NCI-H774 (cell line): ENCODE measurements at places on chromosomes 5 and 9.
A peak's percentile ranks its signal among the peaks of the same experiment; 100 is the strongest.

- no peak for DNase-seq
Observed at GRCh38 chr5:34682926-34683623, 26.9 kb downstream of the RAI14 start.

- peak; percentile 4 for DNase-seq
Observed at GRCh38 chr5:139677736-139678613, 29.8 kb downstream of the CXXC5 start.

- no peak for DNase-seq
Observed at GRCh38 chr9:134721344-134721743, 79.7 kb downstream of the COL5A1 start.

DNA sequence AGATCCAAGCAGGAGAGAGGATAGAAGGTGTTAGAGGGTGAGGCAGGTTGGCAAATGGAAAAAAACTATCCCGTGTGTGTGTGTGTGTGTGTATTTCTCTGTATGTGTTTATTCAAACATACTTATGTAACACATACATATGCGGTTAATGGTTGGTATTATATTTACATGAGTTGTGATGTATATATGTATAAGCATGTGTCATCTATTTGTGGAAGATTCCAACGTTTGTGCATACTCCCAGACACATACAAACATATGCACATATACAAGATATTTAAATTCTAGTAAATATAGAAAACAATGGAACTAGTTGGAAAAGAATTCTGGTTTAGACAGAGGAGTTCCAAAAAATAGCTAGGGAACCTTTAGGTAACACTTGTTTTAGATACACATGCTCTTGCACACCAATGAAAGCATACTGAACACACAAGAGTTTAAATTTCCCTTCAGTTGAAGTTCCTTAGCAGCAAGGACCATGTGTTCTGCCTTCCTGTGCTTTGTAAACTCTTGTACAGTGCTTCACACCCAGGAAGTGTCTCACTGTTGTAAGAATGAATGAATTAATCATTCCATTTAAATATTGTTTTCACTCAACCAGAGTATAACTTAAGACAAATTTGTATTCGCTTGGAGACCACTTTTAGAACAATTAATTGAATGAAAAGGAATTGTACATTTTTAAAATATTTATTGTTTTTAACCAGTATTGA is 257.8 kb downstream of the FER start:
- no peak for DNase-seq

- no peak for DNase-seq
Observed at GRCh38 chr5:154358516-154359220, 87.1 kb upstream of the SAP30L start.

- DNase-seq: no peak
Observed at GRCh38 chr9:81468084-81468595, 221.2 kb downstream of the TLE1 start.

GRCh38 chr9:13424204-13424603 is 144.7 kb upstream of the MPDZ start:
- no peak for DNase-seq

DNA sequence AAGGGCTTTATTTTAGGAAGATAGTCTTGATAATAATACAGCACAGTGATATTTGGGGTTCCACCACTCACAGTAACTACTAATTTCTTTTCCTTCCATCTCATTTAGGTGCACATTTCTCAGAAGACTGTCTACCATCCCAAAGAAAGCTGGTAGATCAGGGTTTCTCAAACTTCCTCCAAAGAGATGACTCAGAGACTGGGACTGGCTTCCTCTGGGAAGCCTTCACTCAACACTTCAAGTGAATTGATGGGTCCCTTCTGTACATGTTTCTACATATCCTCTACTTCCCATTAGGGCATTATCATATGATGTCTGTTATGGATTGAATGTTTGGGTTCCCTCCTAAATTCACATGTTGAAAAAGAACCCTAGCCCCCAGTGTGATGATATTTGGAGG is 138.5 kb downstream of the SPOCK1 start:
- no peak for DNase-seq

GRCh38 chr9:16147726-16148125 is 594.9 kb downstream of the CCDC171 start:
- no peak for DNase-seq

DNA sequence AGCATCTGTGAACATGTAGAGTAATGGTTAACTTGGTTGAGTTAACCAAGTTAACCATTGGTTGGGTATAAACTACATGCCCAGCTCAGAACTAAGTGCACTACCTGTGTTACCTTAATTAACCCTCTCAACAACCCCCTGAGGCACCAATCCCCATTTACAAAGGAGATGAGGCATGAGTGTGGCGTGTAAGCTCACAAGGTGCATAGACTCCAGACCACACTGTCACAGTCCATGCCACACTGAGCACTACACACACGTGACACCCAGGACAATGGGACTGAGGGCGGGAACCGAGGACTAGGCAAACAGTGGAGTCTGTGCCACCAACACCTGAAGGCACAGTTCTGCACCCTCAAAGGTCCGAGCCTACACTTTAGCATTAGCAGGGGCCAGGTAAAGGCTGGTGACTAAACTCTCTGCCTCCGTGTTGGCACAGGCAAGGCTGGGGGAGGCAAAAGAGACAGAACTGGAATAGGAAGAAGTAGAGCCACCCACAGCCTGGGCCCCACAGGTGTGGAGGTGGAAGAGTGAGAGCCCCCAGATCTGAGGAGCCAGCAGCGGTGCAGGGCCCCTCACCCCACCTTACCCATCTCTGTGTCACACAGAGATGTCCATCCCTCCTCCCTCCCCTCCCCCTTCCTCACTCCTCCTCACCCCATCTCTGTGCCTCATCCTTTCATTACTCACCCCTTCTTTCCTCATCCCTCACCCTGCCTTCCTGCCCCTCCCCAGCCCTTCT is 2.2 kb upstream of the DNAJB5 start:
- peak; percentile 39 for DNase-seq

GRCh38 chr5:35761541-35761940 is 95.2 kb upstream of the IL7R start:
- DNase-seq: no peak

DNA sequence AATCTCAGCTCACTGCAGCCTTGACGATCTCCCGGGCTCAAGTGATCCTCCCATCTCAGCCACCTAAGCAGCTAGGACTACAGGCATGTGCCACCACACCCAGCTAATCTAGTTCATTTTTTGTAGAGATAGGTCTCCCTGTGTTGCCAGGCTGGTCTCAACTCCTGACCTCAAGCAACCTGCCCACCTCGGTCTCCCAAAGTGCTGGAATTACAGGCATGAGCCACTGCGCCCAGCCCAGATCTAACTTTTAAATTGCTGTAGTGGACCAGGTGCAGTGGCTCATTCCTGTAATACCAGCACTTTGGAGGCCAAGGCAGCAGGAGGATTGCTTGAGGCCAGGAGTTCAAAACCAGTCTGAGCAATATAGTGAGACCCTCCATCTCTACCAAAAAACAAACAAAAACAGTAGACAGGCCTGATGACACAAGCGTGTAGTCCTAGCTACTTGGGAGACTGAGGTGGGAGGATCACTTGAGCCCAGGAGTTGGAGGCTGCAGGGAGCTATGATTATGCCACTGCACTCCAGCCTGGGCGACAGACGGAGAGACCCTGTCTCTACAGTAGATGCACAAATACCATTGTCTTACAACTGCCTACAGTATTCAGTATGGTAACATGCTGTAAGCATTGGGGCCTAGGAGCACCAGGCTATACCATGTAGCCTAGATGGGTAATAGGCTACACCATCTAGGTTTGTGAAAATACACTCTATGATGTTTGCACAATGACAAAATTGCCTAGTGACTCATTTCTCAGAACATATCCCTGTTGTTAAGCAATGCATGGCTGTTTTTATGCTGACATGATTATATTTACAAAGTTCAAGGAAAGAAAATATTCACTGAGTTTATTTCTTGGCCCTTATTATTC is 1.5 kb upstream of the SIT1 start:
- peak; percentile 18 for DNase-seq

GRCh38 chr5:38413696-38414095 is 142.8 kb downstream of the LIFR start:
- DNase-seq: no peak

GRCh38 chr5:31811210-31811609 is 172.3 kb downstream of the PDZD2 start:
- DNase-seq: no peak

DNA sequence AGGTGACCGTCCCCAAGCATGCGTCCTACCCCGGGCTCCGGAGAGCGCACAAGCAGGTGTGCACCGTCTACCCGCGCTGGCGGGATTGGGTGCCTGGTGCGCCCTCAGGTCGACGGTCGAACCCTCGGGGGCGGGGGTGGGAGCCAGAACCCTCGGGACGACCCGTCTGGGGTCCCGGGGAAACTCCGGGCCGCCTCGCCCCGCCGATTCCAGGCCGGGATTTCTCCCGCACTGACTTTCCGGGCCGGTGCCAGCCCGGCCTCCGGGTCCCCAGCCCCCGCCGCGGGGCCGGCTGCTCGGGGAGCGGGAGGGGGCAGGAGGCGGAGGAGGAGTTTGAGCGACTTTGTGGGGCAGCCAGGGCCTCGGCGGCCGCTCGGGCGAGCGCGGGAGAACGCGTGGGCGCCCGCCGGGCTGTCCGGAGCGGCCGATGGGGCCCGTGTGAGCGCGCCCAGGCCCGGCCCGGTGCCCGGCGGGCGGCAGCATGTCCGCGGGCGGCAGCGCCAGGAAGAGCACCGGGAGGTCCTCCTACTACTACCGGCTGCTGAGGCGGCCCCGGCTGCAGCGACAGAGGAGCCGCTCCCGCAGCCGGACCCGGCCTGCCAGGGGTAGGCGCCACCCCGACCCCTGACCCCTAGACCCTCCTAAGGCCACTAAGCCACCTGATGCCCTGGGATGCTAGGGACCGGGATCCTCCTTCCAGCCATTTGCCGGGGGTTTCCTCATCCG is at the start of gene DAB2IP:
Gene DAB2IP (plus strand): TSS at position 340 of the 726 bp plus-strand sequence. CDS start 142 bp downstream, at position 482.
- no peak for DNase-seq

GRCh38 chr5:135491552-135492318 is 39.6 kb upstream of the TIFAB start:
- peak; percentile 7 for DNase-seq

GRCh38 chr5:14356305-14356704 is 213.2 kb downstream of the TRIO start:
- no peak for DNase-seq

DNA sequence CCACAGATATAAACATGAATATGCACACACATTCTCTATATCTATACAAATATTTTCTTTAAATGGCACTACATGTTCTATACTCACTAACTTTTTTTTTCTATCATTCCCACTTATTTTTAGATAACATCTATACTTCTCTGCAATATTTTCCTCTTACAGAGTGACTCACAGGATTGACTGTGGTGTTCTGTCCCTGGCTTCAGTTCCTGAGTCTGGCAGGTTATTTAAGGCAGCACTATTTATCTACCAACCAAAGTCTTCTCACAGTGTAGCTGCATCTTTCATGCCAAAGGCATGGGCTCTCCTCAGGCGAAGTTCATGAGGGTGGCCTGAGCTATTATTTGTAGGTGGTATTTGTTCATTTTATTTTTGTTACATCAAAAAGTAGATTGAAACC is 409.0 kb downstream of the PRR16 start:
- DNase-seq: no peak

- DNase-seq: no peak
Observed at GRCh38 chr5:52709167-52709925, 78.4 kb upstream of the ITGA1 start.

DNA sequence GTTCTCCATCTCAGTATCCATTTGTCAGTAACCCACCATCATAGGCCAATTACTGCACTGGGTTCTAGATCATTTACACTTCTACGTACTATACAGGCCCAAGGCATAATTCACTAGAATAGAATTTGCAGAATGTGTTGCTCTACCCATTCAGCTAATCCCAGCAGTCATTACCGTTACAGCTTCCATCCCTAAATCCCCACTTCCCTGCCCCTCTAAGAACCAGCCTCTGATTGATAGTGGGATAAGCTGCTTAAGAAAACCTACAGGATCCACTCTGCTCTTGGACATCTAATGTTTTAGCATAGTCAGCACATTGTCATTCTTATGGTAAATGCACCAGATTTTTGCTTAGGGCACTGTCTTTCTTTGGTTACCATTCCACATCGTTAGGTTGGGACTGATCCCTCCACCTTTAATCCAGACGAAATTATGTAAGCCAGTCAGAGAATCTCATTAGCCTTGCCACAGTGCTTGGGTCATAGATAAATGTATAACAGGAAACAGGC is 39.3 kb upstream of the CHD1 start:
- DNase-seq: no peak

DNA sequence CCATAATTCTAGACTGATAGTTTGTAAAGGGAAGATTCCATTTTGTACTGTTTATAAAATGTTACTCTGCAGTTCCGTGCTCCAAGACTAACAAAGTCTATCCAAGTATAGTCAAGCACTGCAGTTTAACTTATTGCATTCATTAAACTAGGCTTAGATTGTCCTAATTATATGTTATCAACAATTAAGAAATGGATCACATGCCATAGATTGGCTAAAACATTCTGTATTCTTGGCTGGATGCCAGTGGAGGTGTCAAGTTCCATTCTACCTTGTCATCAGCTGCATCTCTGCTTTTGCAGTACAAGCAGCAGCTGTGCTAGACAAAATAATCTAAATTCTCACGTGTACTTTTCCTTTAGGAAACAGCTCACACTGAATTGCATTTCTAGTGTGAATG is 69.4 kb upstream of the MEF2C start:
- DNase-seq: peak; percentile 49
